ENCODE measurements at places on chromosomes 6 and 20.

GRCh38 chr6:11779329-11780096, 910 bp upstream of the ADTRP start:
- DNase-seq: no peak

DNA sequence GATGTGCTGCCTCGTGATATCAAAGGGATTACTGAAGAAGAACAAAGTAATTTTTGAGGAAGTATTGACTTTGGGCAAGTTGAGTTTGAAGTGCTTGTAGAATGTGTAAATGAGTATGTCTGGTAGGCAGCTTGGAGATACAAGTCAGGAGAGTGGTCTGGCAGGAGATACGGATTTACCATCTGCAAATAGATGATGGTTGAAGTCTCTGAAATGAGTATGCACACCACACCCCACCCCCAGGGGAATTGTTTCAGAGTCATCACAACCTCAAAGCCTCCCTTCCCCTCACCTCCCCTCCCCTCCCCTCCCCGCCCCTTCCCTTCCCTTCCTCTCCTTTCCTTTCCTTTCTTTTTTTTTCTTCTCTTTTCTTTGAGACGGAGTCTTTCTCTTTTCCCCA, 16.4 kb upstream of the MCUR1 start:
- no peak for DNase-seq

- no peak for DNase-seq
Observed at GRCh38 chr20:53698371-53698978, 104.8 kb upstream of the ZNF217 start.

DNA sequence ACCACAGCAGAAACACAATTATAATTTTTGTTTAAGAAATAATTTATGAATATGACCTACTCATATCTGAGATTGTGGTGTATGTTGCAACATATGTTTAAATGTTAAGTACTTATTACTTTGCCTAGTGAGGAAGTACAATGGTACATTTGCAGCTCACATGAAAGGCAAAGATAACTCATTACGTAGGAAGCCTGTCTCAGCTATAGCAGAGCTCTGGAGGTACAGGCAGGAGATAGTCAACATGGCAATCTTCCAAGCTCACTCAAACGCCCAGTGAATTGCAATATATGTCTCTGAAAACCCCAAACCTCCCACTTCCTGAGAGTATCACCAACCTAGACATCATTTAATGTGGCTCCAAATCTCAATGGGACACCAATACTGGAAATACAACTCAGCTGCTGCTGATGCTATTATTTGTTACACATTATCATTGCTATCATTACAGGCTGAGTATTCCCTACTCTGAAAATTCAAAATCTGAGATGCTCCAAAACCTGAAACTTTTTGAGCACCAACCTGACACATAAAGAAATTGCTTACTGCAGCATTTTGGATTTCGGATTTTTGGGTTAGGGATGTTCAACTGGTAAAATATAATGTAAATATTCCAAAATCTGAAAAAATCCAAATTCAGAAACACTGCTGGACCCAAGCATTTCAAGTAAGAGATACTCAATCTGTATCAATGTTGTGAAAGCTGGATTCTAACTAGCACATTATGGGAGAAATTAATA, 25.1 kb upstream of the GSTA4 start:
- no peak for DNase-seq

GRCh38 chr6:15588971-15589634, 73.7 kb downstream of the DTNBP1 start:
- DNase-seq: peak; percentile 23

- DNase-seq: no peak
Observed at GRCh38 chr6:79841577-79842375, 105.6 kb downstream of the ELOVL4 start.

DNA sequence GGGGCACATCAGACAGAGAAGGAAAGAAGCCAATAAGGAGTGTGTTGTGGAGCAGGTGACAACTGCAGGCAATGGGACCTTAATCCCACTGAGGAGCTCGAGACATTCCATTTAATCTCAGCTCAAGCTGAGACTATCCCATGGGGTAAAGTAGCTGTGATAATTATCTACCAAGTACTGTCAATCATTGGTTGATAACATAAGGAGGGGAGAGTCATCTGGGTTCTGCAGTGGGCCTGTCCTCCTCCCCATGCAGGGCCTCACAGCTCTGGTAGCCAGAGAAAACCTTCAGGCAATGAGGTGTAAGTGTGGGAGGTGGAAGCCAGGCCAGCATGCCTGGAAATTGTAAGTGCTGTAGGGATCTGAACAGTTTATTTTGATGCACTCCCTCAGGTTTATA, 375.0 kb upstream of the ARID1B start:
- no peak for DNase-seq

DNA sequence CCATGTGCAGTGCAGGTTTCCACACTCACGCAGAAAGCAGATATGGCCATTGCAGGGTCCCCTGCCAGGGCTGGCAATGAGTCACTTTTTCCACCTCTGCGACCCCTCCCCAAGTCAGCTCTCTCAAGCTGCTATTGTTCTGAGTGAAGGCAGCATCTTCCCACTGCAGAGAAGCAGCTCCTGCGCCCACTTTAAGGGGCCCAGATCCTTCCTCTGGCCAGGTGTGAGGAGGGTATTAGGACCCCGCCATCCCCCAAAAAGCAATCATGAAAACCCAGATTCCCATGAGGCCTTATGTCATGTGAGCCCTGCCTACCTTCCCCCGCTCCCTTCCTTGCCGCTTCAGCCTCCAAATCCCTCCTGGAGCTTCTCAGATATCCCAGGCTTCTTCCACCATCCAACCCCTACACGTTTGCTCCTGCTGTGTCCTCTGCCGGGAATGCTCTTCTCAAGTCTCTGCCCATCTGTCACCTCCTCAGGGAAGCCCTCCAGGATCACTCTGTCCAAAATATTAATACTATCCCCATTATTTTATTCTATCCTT, 220.3 kb downstream of the NFATC2 start:
- no peak for DNase-seq

GRCh38 chr6:80639181-80639629, 532.7 kb downstream of the BCKDHB start:
- DNase-seq: no peak

- no peak for DNase-seq
Observed at GRCh38 chr6:72461144-72461543, 160.7 kb upstream of the KCNQ5 start.

DNA sequence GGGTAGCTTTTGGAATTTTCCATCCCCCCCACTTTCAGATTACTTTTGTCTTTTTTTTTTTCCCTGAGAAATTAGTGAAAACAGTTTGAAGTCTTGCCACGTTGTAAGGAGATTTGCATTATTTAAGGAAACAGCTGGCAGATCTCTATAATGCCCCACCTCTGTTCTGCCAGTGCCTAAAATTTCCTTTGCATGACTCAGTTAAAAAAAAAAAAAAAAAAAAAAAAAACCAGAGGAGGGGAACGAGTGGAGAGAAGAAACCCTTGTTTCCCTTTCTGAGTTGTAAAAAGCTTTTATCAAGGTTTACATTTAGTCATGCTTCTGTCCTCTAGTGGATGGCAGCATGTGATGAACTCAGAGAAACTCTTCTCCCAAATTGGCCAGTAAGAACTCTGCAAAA, 33.5 kb downstream of the CARMIL1 start:
- DNase-seq: no peak

GRCh38 chr6:121142093-121142492, 192.2 kb downstream of the TBC1D32 start:
- no peak for DNase-seq

- no peak for DNase-seq
Observed at GRCh38 chr20:43800186-43800585, 73.4 kb upstream of the GTSF1L start.

DNA sequence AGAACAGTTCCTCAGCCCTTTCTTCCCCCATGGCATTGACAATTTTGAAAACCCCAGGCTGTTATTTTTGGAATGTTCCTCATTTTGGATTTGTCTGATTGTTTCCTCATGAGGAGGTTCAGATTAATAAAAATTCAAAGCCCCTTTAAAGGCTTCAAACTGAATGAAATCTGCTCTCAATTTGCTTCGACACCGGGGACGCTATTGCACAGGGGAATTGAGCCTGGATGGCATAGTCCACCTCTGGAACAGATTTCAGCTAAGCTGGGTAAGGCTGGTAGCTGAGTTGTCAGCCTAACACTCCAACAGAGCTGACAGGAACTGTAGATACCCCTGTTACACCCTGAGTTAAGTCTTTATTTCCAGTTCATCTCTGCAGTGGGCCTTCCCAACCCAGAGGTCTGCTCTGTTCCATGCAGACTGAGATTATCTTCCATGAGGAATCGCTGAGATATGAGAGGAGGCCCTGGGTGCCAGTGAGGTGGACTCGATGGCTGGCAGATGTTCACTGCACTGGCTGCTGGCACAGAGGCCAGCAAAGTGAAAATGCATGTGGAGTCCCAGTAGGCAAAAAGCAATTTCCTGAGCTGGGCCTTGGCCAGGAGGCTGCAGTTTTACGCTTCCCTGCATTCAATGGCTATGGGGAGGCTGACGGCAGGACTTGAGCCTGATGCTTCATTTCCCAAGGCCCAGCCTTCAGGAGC, 73.3 kb upstream of the PAX1 start:
- no peak for DNase-seq

DNA sequence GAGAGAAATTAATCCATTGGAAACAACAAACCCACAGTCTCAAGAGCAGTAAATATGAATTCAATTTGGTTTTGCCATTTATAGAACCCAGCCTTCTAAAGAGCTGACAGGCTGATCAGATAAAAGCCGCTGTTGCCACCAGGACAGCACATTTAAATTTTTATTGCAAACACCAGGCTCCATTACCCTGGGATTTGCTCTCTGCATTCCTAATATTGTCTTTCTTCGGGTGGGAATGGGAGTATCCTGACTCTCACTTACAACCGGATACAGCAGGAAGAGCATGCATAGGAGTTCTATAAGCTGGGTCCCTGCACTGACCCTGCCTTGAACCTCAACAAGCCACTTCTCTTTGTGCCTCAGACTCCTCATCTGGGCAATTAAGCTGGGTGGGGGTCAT, 142.9 kb downstream of the LRFN2 start:
- DNase-seq: no peak

DNA sequence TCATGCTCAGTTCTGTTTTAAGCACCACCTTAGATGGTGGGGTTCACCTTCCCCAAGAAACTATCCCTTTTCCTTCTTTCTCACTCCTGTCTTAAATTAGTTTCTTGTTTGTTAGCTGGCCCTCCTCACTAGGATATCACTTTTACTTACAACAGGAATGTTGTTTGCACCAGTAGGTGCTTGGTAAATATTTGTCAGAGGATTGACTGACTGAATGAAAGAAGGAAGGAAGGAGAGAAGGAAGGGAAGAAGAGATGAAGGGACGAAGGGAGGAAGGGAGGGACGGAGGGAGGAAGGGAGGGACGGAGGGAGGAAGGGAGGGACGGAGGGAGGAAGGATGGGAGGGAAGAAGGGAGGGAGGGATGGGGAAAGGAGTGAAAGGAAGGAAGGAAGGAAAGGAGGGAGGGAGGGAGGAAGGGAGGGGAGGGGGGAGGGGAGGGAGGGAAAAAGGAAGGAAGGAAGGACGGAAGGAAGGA, 505 bp upstream of the KCNK15 start:
- no peak for DNase-seq

- DNase-seq: no peak
Observed at GRCh38 chr6:103273048-103273447, 1586.7 kb downstream of the HACE1 start.

GRCh38 chr6:90687775-90688380, 101.0 kb upstream of the MAP3K7 start:
- DNase-seq: no peak

- DNase-seq: no peak
Observed at GRCh38 chr20:34302312-34302722, 838 bp downstream of the AHCY start.
